Chondrocyte (in vitro differentiated cells): ENCODE measurements at places on chromosomes 3 and 15. TPM values are rescaled to one million over a fixed set of nuclear protein-coding genes. Genes with fewer than 3 reads are reported as not detected.

DNA sequence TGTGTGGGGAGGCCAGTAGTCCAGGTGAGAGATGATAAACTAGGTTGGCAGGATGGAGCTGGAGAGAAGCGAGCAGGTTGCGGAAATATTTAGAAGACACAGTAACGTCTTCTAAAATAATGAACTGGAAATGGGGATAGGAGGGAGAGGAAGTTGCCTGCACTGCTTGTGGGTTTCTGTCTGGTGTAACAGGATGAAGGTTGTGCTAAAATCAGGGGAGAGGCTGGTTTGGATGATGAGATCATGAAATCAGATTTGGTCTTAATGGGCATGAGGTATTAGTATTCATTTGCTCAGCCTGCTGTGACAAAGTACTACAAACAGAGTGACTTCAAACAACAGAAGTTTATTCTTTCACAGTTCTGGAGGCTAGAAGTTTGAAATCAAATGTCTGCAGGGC is 32.1 kb upstream of the TNFAIP8L3 start:
- DNase-seq, result no peak
- H3K36me3 ChIP-seq, result peaks cover 2% of the 10 kb centered on the region
- no peaks in the 10 kb centered on the region for H3K27me3 ChIP-seq
- no peak overlapping the region for H3K27ac ChIP-seq
- peaks cover 6% of the 10 kb centered on the region for H3K4me1 ChIP-seq
- H3K4me3 ChIP-seq, result no peak overlapping the region

DNA sequence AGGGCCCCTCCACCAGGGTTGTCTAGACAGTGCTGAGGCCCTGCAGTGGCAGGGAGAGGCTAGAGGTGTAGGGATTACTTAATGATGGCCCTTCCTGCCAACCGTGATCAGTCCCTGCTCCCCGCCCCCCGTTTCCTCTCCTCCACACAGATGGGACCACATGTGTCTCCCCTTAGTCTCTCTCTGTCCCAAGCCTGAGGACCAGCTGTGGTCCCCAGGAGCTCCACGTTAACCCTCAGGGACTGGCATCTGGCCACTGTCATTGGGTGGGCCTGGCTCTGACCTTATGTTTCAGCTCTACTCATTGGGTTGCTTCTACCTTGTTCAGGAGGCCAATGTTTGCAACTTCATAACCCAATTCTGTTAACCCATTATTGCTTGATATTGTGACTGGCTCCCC is 6.0 kb upstream of the ALPK3 start:
- no peak overlapping the region for H3K27ac ChIP-seq
- no peak overlapping the region for H3K4me3 ChIP-seq
- DNase-seq, result peak; percentile 54
- no peaks in the 10 kb centered on the region for H3K4me1 ChIP-seq
- H3K36me3 ChIP-seq, result peaks cover 12% of the 10 kb centered on the region
- H3K27me3 ChIP-seq, result no peaks in the 10 kb centered on the region

FAM227B gene
- total RNA-seq, result 1.00 to 2.2 TPM (median 1.9 TPM) in 3 replicates

SYNPR gene
- not detected in 3 replicates for total RNA-seq

DNA sequence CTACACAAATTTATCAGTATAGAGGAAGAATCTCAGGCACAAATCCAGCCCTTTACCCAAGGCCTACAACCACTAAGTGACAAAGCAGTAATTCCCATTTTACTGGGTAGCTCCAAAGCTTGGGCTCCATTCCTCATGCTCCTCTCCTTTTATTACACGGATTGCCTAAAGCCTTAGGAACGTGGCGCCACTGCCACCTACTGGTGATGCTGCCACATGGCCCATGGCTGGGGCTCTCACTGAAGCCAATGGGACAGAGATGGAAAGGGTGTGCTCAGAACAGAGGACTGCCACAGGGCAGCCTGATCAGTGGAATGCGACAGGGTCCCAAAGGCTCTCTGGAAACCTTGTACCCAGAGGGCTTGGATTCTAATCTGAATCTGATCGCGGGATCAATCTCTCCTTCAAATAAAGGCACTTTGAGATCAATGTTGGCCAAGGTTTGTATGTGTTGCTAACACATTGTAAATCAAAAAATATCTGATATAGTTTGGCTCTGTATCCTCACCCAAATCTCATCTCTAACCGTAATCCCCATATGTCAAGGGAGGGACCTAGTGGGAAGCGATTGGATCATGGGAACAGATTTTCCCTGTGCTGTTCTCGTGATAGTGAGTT is 33.5 kb upstream of the LYZL4 start:
- H3K4me3 ChIP-seq, result no peak overlapping the region
- H3K4me1 ChIP-seq, result peaks cover 2% of the 10 kb centered on the region
- H3K27ac ChIP-seq, result no peak overlapping the region
- H3K36me3 ChIP-seq, result no peaks in the 10 kb centered on the region
- DNase-seq, result no peak

DNA sequence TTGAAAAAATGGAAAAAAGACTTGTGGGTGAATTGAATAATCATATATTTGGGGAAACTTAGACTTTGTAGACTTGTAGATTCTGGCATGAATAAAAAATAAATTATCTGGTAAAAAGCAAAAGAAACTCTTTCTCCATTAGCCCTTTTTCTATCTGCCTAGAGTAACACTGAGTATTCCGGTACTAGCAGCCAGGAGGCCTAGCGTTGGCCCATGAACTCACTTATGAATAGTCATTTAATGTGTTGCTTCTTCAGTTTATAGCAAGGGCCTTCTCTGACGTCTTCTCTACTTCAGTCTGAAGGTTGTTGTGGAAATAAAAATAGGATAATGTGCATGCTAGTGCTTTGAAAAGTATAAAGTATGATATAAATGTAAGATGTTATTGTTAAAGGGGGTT is 851.2 kb upstream of the NR2F2 start:
- H3K36me3 ChIP-seq, result peaks cover under 1% of the 10 kb centered on the region
- DNase-seq, result no peak
- no peak overlapping the region for H3K4me3 ChIP-seq
- peaks cover 10% of the 10 kb centered on the region for H3K4me1 ChIP-seq
- no peaks in the 10 kb centered on the region for H3K27me3 ChIP-seq
- H3K27ac ChIP-seq, result no peak overlapping the region
